ENCODE measurements at places on chromosomes 12 and 14.

DNA sequence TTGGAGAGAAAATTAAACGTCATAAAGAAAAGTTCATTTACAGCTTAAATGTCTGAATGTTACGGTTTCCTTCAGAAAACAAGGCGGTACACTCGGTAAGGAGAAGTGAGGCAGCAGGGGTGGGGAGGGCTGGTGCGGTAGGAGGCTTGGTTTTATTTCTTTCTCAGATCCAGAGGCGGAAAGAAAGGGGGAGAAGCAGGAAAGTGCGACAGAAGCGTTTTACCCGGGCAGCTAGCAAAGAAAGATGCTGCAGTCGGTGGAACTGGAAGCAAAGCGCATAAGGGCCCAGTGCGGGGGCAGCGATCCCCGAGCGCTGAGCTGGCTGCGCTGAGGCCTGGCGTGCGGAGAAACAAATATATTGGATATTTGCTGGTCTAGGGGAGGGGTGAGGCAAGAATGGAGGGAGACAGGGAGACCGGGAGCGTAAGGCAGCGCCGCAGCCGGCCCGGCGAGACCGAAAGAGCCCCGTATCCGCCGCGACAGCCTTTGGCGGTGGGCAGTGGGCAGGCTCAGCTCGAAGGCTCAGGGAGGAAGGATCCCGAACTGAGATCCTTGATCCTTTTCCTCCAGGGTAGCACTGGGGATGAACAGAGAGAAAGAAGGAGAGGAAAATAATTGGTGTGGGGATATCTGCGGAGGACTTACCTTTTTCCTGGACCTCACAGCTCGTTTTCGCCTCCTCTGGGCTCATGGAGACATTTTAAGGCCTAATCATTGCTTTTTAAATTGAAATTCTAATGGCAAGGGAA is 6.4 kb upstream of the HOXC11 start:
- DNase-seq: no peak

DNA sequence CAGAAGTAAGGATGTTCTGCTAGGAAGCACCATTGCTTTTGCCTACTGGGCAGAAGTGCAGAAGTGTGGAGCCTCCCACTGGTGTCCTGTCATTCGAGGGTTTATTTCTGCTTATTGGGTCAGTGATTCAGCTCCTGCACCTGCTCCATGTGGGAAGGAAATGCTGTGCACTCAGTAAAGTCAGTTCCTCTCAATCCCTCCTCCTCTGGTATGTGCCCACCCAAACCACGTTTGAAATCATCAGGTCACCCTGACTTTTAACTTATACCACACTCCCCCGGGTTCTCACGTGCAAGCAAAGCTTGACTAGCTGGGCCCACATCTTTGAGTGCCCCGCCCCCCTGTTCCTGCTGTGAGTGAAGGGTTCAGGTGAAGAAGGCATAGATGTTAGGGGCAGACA is 223.7 kb downstream of the CHST11 start:
- no peak for DNase-seq

DNA sequence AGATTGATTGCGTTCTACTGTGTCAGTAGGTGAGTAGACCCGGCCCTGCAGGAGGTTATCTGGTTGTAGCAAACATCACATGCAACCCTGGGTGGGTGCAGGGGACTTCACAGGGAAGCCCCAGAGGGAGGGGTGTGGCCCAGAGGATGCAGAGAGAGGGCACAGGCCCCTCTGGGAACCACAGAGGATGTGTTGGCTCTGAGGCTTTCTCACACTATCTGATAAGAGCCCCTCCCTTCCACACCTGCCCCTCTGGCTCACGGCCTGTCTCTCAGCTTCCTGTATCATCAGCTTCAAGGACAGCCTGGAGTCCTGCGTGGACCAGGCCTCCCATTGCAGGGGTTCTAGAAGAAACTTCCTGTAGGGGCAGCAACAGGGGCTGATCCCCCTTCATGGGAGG is 101.9 kb downstream of the RIN3 start:
- no peak for DNase-seq

DNA sequence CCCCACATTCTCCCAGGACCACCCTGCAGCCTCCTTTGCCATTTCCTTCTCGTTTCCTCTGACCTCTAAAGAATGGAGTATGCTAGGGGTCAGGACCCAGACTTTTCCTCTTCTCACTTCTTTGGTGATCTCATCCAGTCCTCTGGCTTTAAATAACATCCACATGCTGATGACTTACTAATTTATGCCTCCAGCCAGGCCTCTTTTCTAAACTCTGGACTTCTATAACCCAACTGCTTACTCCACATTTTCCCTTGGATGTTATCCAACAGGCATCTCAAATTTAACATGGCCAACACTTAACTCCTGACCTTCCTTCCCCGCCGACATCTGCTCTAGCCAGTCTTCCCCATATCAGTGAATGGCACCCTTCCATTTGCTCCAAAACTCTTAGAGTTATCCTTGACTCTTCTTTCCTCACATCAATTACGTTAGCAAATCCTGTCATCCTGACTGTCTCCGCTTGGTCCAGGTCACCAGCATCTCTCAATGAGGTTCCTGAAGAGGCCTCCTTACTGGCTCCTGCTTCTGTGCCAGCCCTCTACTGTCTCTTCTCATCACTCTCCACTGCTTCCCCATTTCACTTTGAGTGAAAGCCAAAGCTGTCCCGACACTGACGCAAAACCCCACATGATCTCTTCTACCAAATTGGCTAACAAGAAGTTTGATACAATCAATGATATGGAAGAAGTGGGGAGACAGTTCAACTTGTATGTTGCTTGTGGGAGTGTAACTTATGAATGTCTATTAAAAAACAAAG is 42.7 kb downstream of the TMBIM6 start:
- DNase-seq: no peak
